ENCODE measurements at places on chromosomes 12 and 14.
A peak's percentile ranks its signal among the peaks of the same experiment; 100 is the strongest.

- no peak for DNase-seq
Observed at GRCh38 chr14:29262979-29263378, 496.4 kb downstream of the FOXG1 start.

GRCh38 chr12:14362352-14362751 is 3.1 kb upstream of the ATF7IP start:
- no peak for DNase-seq

GRCh38 chr14:65164068-65164824 is 61.9 kb upstream of the MAX start:
- DNase-seq: no peak

GRCh38 chr12:5909560-5909959 is 35.5 kb downstream of the ANO2 start:
- DNase-seq: peak; percentile 35

GRCh38 chr12:122722387-122722786 is 5.8 kb upstream of the HCAR3 start:
- no peak for DNase-seq

GRCh38 chr14:101195309-101195901 is 291.9 kb upstream of the RTL1 start:
- peak; percentile 61 for DNase-seq

- DNase-seq: peak; percentile 82
Observed at GRCh38 chr14:103130017-103130764, 6.9 kb downstream of the TNFAIP2 start.

DNA sequence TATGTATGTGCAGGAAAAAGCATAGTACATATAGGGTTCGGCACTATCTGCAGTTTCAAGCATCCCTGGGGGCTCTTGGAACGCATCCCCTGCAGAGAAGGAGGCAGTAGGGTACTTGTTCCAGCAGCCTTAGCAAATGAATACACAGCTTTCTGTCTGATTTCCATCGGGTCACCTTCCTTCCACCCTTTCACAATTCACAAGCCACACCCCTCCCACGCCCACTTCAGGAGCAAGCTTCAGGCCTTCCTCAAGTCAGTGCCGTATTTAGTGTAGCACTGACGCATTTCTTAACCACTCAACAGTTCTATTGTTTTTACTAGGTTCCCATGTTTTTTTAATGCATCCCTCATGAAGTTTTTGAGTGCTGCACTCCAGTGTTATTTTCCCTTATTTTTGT is 64.2 kb downstream of the CLMN start:
- DNase-seq: no peak

DNA sequence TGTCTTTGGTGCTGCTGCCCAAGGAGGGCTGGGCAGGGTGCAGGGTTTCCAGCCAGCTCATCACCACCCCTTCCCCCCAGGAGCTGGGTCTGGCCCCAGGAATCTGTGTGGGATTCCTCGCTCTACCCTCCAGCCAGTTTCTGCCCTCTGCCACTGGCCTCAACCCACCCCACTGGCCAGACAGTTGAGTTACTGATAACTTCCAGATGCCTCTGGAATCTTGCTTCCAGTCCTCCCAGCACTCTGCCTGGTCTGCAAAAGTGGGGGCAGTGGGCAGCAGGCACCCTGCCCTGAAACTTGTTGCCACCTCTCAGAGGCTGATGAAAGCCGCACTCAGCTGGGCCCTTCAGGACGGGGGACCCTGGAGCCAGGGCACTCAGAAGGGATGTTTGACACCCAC is 20.1 kb upstream of the TBX3 start:
- DNase-seq: no peak

GRCh38 chr12:128829861-128830504 is 6.2 kb upstream of the SLC15A4 start:
- DNase-seq: no peak

DNA sequence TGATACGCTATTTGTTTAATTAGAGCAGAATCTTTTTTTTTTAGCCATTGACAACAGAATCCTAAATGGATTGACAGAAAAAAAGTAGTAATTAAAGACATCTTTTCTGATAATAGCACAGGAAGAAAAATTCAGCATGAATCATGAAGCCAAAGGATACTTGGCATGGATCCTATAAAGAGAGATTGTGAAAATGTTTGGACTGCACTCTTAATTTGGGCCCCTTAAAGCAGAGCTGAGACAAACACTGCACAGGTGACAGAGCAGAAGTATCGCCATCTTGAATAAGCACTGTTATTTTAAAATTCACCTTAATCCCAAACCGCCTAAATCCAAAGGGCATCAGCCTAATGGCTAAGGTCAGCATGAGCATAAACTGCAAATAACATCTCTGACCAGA is 48.8 kb upstream of the SEL1L start:
- no peak for DNase-seq

GRCh38 chr12:52280796-52281560 is 6.5 kb downstream of the KRT86 start:
- peak; percentile 90 for DNase-seq

GRCh38 chr12:63440048-63440447 is 228.2 kb downstream of the DPY19L2 start:
- no peak for DNase-seq

DNA sequence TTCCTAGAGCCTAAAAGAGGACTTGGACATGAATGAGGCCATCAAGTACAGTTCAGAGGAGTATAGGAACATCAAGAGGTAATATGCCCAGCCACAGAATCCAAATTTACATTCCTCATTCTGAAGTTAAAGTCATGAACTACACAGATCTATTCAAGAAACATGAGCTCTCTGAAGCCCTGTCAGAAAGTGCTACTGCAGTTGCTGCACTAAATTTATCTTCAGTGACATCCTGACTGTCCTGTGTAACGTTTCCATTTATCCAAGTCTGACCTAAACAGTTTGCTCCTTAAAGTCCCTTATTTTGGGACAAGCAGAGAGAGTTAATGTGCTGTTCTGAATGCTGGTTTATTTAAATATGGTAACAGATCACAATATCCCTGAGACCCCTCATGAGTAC is 28.2 kb downstream of the NEK9 start:
- no peak for DNase-seq

DNA sequence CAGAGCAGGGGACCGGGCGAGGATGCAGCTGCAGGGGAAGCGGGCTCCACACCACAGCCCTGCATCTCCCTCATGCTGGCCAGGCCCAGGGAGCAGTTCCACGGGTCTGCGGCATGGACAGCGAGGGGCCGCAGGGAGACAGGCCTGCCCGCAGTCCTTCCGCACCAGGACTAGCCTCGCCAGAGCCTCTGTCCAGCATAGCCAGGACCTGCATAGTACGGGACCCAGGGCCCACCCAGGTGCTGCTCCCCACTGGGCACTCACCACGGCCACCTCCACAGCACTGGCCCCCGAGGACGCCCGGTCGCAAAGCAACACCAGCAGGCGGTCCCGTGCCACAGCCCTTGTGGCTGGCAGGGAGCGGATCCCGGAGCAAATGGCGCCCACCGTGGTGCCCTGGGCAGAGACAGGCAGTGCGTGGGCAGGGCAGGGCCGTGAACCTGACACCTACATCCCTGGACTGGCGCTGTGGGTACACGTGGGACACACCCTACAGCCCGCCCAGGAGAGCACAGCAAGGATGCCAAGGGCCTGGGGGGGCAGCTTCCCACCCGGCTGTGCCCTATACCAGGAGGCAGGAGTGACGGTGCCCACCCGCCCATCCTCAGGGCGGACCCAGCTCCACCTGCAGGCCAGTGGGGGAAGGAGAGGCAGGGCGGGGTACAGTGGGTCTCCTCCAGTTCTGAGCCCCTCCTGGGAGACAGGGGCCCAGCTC is 23.8 kb downstream of the JAG2 start:
- DNase-seq: peak; percentile 68

Data from posterior vena cava (tissue), 2 donors.